ENCODE measurements at places on chromosomes 6 and 20.

DNA sequence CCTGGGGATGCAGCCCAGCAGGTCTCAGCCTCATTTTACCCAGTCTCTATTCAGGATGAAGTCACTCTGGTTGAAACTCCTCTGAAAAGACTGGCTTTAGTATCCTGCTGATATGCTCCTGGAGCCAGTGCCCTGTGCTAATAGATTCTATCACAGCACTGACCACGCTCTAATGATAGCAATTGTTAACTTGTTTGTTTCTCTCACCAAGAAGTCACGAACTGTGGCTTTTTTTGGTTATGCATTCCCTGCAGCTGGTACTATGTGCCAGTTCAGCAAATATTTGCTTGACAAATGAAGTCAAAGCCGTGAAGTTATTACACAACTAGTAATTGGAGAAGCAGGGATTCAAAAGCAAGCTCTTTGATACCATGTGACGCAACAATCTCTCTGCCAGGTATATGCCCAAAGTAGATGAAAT is 754.6 kb downstream of the KIF16B start:
- DNase-seq = no peak

DNA sequence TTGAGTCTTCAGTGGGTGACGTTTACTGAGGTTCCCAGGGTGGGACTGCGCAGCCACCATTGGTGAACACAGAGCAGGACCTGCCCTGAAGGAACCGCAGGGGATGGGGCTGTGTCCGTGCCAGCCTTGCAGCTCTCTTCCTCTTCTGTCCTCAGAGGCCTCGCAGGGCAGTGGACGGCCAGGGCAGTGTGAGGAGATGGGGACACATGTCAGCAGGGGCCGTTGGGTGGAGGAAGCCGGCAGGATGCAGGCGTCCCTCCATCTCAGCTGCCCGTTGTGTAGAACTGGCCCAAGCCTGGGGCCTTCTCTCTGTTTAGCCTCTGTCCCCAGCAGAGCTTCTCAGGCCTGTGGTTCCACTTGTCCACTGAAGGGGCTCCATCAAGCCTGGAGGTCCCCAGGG is 53.6 kb upstream of the SMOC2 start:
- DNase-seq = no peak

DNA sequence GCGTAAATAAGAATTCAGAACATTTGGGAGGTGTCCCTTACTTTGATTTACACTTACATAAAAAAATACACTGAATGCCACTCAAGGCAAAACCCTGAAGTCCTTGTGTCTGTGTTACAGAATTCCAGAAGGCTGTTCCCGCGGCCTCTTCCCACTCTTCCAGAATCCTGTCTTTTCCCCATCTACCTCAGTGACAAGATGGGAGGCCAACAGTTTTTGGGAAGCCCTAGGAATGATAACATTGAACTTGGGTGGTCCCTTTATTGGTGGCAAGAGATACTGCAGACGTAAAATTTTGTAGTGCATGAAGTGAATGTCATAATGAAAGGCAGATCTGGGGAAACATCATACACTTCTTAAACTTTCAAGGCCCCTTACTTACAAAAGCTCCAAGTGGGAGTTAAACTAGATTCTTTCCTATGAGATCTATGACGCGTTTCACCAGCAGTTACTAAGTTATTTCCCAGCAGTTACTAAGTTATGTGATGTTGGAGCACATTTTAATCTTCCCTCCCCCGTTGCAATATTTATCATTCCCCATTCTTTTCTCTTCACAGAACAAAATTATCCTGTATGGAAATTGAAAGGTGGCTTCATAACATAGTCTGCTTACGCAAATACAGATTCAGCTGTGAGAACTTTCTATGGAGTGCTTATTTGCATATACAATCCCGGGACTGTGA is 79.5 kb downstream of the BCAS1 start:
- DNase-seq = no peak

GRCh38 chr6:123804787-123805540 is 1.3 kb downstream of the NKAIN2 start:
- DNase-seq = no peak

GRCh38 chr6:90575267-90575666 is 11.6 kb downstream of the MAP3K7 start:
- DNase-seq = no peak

GRCh38 chr20:19099596-19100545 is 112.6 kb upstream of the SLC24A3 start:
- no peak for DNase-seq

GRCh38 chr20:36666181-36666740 is 20.3 kb upstream of the SLA2 start:
- no peak for DNase-seq

DNA sequence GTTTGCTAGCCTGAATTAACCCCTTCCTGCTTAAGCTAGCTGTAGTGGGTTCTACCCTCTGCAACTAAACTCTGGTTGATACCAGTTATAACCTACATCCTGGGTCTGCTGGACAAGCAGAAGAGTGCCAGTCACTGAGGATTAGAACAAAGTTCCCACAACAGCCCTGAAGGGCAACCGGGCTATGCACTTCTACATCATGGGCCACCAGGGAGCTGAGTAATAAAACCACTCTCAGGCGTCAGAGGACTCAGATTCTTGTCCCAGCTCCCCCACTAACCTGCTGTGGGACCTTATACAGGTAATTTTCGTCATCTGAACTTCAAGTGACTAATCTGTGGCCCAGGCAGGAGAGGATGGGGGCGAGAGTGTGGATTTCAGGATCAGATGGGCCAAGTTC is 56.8 kb downstream of the EYA2 start:
- peak; percentile 16 for DNase-seq

DNA sequence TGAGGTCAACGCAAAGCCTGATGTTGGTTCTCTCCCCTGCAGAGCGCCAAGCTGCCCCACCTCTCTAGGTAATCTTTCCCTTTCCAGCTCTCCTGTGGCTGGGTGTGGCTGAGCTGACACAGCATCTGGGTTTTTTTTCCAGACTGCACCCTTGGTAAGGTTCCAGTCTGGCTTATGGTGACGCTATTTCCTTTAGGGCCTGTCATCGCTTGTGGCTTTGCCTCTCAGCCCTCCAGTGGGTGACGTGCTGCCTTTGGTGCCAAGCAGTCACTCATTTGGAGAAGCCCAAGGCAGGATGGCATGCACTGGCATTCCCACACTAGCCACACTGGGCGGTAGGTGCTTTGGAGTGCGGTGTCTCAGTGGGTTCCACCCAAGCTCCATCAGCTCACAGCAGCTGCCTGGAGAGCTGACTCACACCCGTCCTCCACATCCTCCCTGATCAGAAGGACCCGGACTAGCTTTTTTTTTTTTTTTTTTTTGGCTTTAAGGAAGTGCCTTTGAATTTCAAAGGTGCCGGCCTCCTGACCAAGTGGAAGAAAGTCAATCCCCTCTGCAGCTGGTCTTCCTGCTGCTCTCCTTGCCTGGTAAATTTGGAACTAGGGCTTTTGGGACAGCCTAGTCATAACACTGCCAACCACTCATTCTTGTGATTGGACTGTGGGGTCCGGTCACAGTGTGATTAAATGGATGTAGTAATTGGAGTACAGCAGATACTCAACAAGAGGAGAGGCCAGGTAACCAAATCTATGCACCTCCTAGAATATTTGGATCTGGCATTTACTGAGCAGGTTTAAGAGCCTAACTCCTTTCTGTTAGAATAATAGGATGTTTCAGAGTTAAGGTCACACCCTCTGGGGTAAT is 153.6 kb downstream of the CD83 start:
- DNase-seq = peak; percentile 77

GRCh38 chr6:124131779-124132178 is 328.1 kb downstream of the NKAIN2 start:
- DNase-seq = no peak

DNA sequence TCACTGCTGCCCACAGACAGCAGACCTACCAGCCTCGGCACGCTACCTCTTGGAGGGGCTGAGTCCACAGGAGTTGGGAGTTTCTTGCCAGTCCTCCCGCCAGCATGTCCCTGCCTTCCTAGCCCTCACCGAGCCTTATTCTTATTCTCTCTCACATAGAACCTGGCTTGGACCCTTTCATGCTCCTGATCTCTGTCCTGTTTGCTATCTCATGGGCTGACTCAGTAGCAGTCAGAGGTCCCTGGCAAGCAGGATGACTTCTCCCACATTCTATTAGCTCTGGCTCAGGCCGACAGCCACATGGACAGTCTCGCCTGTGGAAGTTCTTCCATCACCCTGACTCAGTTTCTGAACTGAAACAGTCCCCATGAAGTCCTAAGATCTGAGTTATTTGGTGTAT is 313.2 kb upstream of the RNF24 start:
- no peak for DNase-seq

- DNase-seq = no peak
Measured at GRCh38 chr6:31898383-31899011, 999 bp upstream of the EHMT2 start.

DNA sequence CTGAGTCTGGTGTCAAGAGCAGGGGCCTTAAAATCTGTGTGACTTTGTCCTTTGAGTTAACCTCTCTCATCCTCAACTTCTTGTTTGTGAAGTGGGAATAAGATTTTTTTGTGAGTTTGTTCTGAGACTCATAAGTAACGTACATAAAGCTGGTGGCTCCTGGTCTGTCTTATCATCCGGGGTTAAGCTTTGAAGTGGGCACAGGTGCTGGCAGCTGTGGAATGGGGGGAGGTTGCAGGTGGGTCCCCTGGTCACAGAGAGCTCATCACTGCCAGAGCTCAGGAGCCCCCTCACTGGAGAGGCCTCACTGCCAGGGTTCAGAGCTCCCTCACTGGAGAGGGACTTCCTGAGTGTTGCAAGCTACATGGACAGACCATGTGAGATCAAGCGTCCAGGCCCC is 174.1 kb downstream of the NRN1 start:
- no peak for DNase-seq

GRCh38 chr6:5869261-5869660 is 137.5 kb downstream of the NRN1 start:
- DNase-seq = no peak

DNA sequence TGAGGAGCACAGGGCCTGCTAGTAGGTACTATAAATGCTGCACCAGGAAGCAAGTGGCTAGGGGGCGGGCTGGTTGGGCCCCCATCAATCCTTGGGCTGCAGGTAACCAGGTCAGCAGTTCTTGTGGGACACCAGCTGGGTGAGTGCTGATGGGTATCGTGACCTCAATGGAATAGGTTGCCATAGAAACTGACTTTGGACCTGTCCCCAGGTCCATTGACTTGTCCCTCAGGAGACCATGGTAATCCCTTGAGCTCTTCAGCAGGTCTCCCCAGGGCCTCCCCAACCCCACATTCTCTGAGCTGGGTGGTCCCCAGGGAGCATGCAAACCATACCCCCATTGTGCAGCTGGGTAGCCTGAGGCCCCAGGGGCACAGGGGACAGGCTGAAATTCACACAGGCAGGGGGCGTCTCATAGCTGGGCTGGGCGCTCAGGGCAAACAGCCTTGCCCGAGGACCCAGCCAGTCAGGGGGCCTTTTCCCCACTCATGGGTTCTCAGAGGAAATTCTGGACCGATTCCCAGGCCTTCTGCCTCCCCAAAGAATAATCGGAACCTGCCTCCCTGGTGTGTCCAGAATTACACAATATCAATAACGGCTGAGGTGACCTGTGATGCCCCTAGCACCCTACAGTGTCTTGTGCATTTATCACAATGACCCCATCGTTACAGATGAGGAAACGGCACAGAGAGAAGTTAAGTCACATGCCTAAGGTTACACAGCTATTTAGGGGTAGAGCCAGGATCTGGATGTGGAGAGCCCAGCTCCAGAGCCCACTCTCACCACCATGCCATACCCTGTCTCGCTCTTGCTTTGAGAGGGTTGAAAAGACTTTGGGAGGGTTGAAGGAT is 35.9 kb downstream of the SRC start:
- no peak for DNase-seq

GRCh38 chr20:38331245-38331644 is 15.0 kb upstream of the LBP start:
- DNase-seq = no peak

DNA sequence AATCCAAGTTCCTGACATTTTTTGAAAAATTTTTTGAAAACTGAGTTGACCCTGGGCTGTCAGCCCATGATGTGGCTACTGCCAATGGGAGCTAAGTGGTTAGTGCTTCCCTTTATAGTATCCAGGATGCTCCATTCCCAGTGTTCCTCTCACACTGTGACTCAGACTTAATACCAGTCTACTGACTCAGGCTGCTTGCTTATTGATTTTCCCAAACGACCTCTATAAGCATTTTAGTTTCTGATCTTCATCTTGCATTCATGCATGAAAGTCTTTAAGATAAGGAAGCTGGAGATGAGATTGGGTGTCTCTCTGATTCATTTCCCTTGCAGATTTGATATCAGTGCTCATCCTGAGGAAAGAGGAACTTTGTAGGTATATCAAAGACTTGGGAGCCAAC is 560.0 kb downstream of the TBC1D32 start:
- DNase-seq = no peak

- DNase-seq = no peak
Measured at GRCh38 chr20:63976980-63977738, 2.3 kb downstream of the SAMD10 start.

GRCh38 chr20:43534016-43534415 is 24.8 kb upstream of the SGK2 start:
- no peak for DNase-seq

DNA sequence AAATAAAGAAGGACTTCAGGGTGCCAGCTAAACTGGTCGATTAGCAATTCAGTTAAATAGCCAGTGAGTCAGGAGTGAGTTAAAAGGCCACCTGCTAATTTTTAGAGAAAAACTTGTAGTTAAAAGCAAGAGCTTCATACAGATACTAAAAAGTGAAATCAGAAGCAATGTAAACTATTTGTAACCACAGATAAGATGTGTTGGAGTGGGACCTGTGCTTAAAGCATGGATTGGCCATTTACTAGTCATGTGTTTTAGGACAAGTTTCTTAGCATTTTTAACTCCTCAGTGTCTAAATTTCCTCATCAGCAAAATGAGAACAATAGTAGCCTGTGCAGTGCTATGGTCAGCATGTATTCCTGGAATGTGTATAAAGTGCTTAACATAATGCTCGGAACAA is 23.8 kb upstream of the HDDC2 start:
- no peak for DNase-seq

DNA sequence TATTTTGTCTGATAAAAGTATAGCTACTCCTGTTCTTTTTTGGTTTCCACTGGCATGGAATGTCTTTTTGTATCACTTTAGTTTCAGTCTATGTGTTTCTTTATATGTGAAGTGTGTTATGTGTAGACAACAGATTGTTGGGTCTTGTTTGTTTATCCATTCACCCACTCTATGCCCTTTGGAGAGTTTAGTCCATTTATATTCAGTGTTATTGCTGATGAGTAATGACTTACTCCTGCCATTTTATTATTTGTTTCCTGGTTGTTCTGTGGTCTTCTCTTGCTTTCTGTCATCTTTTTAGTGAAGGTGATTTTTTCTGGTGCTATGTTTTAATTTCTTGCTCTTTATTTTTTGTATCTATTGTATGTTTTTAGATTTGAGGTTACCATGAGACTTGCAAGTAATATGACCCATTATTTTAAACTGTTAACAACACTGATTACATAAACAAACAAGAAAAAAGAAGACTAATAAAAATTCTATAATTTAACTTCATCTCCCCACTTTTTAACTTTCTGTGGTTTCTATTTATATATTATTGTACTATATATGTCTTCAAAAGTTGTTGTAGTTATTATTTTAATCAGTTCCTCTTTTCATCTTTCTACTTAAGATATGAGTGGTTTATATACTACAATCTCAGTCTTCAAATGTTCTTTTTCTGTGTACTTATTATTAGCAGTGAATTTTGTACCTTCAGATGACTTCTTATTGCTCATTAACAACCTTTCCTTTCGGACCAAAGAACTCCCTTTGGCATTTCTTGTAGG is 323.4 kb downstream of the BTBD9 start:
- no peak for DNase-seq
